Activated naive CD4-positive, alpha-beta T cell treated with anti-CD3 and anti-CD28 coated beads, Interleukin-2, amount 50 U/mL, for 72 hours (primary cell): ENCODE measurements at places on chromosomes 4 and X. TPM values are rescaled to one million over a fixed set of nuclear protein-coding genes. Genes with fewer than 3 reads are reported as not detected.

The NKX3-2 gene
- not detected for total RNA-seq

The FAM149A gene
- 5.1 TPM for total RNA-seq

The NAT8L gene
- total RNA-seq: not detected

GRCh38 chr4:107937040-107937439 lies 5.7 kb downstream of the CYP2U1 start:
- no peak for DNase-seq

GRCh38 chrX:82134378-82134777 lies 932.5 kb downstream of the SH3BGRL start:
- DNase-seq: no peak

- DNase-seq: no peak
Measured at GRCh38 chr4:16483540-16483939, 257.3 kb upstream of the TAPT1 start.

GRCh38 chr4:11904846-11905739 lies 476.4 kb upstream of the HS3ST1 start:
- DNase-seq: no peak

DNA sequence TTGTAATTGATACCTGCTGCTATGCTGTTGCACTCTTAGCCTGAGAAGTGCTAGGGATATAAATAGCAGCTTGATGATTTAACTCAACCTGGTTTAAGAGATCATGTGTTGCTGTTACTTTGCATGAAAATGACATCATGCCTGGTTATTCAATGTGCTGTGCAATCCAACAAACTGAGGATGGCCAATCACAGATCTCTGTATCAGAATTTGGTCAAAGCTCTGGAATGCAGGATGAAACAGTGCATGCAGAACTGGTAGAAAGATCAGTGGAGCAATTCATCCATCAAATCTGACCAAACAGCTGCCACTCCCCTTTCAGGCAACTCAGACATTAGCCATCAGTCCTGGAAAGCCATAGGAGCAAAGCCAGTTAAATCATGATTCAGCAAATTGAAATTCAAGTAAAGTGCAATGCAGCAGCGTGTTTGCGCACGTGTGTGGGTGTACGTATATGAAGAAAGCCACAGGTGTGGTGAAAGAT lies 160.3 kb upstream of the RASGEF1B start:
- DNase-seq: no peak

The FDCSP gene
- total RNA-seq: not detected

The RADX gene
- total RNA-seq: 12.1 TPM

DNA sequence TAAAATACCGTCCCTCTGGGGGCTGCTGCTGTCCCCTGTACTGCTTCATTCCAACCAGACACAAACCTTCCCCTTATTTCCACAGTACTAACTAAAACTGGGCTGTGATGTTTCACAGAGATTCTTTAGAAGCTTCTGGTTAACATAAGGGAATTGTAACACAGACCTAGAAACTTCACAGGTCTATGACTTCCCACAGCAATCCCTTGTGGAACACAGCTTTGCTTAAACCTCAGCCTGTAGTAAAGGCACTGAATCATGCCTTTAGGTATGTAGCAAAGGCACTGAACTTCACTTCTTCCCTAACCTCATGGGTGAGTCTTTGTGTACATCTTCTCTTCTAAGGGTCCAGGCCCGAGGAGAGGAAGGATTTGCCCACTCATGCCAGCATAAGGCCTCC lies 49.4 kb downstream of the SPINK2 start:
- DNase-seq: no peak
